ENCODE measurements at places on chromosomes 2 and 18. TPM values are rescaled to one million over a fixed set of nuclear protein-coding genes. Genes with fewer than 3 reads are reported as not detected.

EVX2 gene
- not detected for polyA plus RNA-seq

ALPP gene
- polyA plus RNA-seq, result not detected

TNFAIP6 gene
- not detected for polyA plus RNA-seq

NT5DC4 gene
- polyA plus RNA-seq, result 0.07 TPM

DNA sequence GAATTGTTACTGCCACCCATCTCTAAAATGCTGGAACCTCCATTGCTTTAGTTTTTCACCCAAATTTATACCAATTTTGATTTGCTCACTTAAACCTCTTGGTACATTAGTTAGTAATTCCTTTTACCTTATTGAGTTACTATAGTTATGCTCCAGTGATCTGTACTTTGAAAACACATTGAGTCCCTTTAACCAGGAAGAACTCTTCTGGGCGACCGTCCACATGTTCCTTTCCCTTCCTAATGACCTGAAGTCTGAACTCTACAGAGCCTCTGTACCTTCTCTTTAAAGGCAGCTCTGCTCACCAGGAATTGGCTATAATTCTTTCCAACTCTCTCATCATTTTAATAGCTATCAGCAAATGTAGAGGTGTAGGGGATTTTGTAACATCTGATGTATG lies 290.0 kb downstream of the NEDD4L start:
- no peak for DNase-seq

RTP5 gene
- polyA plus RNA-seq, result not detected

- no peak for DNase-seq
These were observed 30.3 kb upstream of the SEC11C start for GRCh38 chr18:59109375-59109774.

DNA sequence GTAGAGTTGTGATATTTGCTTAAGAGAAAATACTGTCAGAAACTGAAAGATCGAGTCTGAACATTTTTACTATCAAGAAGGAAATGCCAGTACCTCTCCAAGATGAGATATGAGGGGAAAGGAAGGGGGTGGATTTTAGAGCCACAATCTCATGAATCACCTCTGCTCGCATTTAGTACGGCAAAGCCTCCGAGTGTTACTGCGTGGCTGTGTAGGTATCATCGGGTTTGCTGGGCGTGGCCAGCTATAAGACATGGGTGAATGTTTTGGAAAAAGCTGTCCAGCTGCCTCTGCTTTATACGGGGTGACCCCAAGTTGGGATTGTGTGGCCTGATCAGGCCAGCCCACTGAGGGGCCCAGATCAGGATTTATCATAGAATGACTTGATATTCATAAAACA lies 826.4 kb downstream of the SOCS6 start:
- no peak for DNase-seq

- DNase-seq, result no peak
These were observed 2.0 kb downstream of the MAP3K20 start for GRCh38 chr2:173077506-173078177.

GRCh38 chr2:68744366-68744912 lies 9.8 kb downstream of the ARHGAP25 start:
- no peak for DNase-seq

Measured in keratinocyte (primary cell).